ENCODE measurements at places on chromosomes 5 and 9.

DNA sequence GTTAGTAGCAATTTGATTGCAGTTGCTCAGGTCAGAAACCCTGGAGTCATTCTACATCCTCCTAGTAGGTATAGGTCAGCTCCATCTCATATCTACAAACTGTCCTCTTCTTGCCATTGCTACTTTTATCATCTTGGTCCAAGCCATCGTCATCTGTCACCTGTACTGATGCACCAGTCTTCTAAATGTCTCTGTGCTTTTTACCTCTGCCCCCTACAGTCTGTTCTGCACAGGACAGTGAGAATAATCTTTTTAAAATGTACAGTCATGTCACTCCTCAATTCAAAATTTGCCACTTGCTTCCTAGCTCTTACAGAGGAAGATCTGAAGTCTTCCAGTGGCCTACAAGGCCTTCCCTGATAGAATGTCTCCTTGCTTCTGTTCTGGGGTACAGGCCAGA is 6.8 kb downstream of the NNT start:
- ATAC-seq, result no peak

- ATAC-seq, result no peak
These were observed 58.8 kb upstream of the NEK6 start for GRCh38 chr9:124198948-124199347.

GRCh38 chr9:136046554-136046920 is 48.6 kb downstream of the NACC2 start:
- ATAC-seq, result no peak

GRCh38 chr9:30723656-30724055 is 1660.8 kb upstream of the ACO1 start:
- ATAC-seq, result no peak

DNA sequence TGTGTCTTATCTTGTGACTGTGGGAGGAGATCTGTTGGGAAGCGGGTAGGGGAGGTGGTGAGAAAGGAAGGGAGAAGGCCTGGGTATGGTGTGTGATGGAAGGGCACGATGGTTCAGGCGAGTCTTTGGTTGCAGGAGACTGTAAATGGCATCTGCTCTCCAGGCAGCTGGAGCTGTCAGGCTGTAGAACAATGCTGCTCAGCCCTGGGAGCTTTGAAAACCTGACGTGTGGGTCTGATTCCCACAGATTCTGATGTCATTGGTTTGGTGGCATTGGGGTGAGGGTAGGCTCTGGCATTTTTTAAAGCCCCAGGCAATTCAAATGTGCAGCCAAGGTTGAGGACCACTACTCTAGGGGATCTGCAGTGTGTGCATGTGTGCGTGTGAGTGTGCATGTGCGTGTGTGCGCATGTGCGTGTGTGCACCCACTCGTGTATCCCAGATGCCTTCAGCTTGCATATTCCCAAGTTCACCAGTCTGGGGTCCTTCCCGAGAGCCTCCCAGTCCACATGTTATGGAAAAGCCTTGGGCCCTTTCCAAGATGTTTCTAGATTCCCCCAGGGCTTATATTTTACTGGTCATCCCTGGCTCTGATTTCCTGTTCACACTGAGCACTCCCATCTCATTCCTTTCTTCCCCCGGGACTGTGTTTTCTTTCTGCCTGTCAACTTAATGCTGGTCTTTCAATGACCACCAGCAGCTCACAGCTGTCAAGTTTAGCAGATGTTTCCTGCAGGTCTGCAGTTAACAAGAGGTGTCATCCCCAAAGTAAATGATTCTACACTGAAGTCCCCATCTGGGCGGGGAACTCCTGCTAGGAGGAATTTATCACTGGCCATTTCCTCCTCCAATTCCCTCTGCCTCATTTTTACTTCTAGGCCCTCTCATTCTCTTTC is 34.0 kb downstream of the BOD1 start:
- no peak for ATAC-seq

DNA sequence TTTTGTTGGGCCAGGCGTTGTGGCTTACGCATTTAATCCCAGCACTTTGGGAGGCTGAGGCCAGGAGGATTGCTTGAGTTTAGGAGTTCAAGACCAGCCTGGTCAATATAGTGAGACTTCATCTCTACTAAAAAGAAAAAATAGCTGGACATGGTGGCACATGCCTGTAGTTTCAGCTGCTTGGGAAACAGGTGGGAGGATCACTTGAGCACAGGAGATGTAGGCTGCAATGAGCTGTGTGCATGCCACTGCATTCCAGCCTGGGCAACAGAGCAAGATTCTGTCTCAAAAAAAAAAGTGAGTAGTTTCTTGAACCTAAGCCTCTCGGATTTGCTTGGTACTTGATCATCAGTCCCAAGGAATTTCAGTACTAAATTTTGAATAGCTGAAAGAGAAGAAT is 26.9 kb downstream of the G3BP1 start:
- no peak for ATAC-seq

- no peak for ATAC-seq
These were observed 35.5 kb downstream of the ARHGEF37 start for GRCh38 chr5:149616727-149617285.

DNA sequence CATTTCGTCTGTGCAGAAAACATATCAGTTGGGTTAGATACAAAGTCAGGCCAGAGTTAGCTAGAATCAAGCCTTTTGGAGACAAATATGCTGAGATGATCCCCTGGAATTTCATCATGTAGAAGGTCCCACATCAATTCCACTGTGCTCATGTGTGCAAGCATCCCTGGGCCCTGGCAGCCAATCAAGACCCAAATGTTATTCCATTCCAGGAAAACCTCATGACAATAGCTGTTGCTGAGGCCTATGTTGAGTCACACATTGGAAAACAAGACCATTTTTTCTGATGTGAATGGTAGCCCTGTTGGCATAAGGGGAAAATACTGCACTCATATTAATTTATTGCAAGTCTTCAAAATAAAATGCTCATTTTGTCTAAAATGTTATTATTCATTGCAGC is 11.5 kb downstream of the SPOCK1 start:
- ATAC-seq, result no peak

- ATAC-seq, result no peak
These were observed 89.5 kb upstream of the ARAP3 start for GRCh38 chr5:141771562-141771961.

DNA sequence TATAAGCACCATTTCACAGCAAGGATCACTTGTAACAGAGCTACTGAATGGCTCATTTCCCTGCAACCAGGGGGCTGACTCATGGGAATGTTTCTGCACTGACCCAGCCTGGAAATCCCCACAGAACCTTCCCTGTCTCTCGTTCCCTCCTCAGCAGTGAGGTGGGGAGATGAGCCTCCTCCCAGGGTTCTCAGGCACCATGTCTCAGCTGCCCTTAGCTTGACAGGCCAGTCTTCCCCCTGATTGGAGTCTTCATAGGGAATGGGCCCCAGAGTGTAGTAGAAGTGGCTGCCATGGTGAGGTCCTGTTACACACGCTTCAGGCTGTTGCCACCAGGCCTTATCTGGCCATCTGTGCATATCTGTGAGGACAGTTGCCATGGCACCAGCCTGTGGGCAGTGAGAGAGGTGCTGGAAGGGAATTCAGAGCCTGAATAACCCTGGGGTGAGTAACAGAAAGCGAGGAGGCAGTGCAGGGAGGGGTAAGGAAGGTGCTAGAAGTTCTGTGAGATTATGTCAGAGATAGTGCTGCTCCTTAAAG is 324.4 kb downstream of the ENC1 start:
- peak; percentile 59 for ATAC-seq

DNA sequence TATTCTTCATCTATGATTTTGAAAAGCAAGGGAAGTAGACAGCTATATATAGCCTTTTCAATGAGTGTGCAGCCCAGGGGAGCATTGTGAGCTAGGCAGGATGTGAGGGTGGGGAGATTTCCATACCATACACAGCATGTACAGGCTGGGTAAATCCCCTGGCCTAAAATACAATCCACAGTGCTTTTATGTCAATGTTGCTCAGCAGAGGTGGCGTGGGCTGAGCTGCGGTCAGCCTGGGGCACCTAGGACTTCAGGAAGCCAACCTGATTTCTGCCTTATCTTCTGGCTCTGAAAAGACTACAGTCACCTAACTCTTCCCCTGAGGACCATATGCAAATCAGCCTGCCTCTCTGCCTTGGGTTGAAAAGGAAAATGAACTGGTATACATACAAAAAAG is 6.3 kb upstream of the GARIN3 start:
- ATAC-seq, result peak; percentile 42

GRCh38 chr5:139708877-139709581 is 60.9 kb downstream of the CXXC5 start:
- peak; percentile 21 for ATAC-seq

DNA sequence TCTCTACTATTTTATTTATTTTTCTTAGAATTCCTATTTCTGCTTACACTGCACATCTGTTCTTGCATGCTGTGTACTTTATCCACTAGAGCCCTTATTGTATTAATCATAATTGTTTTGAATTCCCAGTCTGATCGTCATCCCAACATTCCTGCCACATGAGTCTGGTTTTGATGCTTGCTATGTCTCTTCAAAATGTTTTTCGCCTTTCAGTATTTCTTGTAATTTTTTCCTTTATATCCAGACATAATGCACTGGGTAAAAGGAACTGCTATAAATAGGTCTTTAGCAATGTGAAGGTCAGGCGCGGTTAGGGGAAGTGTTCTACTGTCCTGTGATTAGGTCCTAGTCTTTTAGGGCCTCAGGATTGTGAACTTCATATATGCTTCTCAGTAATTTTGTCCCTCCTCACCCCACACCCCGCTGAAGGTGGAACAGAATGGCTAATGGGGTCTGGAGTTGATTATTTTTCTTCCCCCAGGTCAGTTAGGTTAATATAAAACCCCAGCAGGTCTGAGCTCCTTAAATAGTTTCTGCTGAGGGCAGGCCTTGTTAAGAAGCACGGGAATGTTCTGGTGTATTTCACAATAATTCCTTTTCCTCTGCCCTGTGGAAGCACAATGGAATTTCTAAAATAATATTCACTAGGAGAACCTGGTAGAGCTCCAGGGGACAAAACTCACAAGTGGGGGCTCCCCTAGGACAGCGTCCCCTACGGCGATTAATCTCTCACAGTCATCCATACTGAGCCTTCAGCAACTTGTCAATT is 146.6 kb upstream of the TUT7 start:
- ATAC-seq, result no peak

DNA sequence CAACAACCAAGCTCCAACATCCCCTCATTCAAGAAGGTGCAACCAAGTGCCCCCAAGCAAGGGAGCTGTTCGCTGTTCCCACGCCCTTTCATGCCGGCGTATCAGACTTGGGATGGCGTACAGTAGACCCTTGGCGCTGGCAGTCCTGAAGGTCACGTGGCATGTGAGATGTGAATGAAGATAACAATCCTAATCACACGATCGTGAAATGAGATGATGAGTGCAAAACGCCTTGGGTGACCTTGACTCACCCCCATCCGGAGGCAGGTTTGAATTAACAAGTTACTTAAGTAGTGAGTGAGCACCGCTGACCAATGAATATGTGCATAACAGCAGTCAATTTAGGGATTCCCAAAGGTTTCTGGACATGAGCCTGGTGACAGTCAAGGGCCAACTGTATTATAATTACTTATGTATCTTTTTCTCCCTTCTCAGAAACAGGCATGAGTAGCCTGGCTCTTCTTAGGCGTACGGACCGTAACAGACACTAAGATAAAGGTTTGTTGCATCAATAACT is 150.2 kb downstream of the TTLL11 start:
- ATAC-seq, result no peak

GRCh38 chr5:180472269-180472668 is 21.9 kb upstream of the CNOT6 start:
- ATAC-seq, result no peak

DNA sequence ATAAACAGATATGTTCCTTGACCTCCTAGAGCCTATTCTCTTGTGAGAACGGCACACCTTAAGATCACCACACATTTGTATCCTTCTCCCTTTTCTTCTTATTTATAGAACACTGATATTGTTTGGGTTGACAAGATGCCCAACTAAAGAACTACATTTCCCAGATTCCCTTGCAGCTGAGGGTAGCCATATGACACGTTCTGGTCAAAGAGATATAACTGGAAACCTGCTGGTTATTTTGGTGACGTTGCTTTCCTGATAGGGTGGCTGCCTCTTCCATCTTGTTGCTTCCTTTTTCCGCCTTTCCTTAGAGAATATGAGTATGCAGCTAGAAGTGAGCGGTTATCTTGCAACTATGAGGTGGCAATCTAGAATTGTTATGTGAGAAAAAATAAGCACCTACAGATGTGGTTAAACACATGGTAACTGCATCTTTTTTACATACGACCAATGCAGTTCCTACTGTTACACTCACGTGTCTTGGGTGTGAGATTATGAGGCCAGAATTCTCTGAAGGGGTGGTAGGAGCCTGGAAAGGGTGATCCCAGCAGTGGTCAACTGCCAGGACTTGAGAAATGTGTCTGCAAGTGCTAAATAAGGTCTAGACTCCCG is 72.9 kb downstream of the SEC61B start:
- ATAC-seq, result no peak

DNA sequence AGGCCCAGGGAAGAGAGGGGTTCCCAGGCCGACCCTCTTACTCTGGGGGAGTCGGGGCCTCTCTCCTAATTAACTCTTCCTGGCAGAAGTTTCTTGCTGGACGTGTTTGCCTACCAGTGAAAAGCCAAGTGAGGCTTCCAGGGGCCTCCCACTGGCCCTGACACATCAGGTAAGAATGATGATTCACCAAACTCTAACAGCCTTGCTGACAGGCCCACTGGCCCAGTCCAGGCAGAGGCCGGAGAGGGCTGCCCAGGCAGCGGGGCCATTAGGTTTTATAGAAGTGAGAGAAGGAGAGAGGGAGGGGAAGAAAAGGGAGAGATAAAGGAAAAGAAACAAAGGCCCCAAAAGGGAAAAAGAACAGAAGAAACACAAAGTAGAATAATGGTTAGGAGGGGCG is 50.8 kb upstream of the FOXE1 start:
- ATAC-seq, result peak; percentile 73

- no peak for ATAC-seq
These were observed 501.6 kb downstream of the CAAP1 start for GRCh38 chr9:26391036-26391435.

DNA sequence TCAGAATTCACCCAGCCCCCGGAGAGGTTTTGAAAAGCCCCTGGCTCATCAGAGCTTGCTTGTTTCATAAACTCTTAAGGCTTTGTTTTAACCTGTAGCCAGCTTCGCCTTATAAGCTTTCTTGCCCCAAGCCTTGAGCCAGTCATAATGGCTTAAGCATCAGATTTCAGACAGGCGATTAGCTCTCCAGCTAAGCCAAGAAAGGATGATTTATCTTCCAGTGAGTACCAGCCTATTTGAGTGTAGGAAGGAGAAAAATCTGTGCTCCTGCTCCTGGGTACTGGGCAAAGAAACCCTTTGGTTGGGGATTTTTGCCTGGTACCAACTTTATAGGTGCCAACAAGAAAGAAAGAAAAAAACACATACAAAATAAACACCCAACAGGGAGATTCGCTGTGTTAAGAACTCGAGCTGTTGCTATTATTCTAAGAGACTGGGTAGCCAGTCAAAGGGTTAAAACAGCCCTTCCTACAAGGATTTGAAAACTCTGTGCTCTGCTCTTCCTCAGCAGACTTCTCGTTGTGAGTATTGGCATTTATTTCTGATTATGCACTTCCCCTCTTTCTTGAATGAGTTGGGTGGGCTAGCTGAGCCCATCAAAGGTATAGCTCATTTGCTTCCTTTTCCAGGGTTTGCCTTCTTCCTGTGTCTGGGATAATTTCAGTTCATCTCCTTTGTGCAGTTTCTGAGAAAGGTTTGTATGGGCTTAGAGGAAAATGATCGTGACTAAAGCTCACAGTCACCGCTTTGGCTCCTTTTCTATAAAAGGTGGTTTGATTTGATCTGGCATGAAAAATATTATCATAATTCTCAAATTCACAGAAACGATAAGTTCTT is 157.2 kb upstream of the DMRT1 start:
- peak; percentile 58 for ATAC-seq

Measured in esophagus mucosa (tissue), 1 donor.